ENCODE measurements at places on chromosomes 1 and 21.

GRCh38 chr1:1135339-1136136, 19.6 kb upstream of the C1orf159 start:
- DNase-seq, result no peak

GRCh38 chr1:243950166-243950565, 100.1 kb upstream of the AKT3 start:
- DNase-seq, result no peak

DNA sequence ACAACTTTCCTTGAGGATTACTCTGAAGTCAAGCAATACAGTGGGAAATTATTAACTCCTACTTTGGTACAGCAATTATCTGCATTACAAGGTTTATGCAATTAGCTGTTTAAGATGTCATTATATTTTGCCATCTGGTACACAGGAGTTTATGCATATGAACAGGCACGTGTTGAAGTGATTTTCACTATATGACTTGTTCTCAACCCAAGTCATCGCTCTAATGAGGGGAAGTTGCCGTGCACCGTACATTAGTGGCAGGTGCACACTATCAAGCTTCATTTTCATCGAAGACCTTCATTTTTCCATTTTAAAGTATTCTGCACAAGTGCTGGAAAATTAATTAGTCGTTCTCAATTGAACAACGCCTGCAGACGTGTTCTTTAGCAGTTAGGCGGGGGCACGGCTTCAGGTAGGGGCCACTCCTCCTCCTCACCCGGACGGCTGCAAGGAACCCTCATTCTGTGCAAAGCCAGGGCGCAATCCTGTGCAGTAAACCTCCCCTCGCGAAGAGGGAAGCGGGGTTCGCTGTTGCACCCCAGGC, 39.8 kb upstream of the NFIA start:
- DNase-seq, result no peak

DNA sequence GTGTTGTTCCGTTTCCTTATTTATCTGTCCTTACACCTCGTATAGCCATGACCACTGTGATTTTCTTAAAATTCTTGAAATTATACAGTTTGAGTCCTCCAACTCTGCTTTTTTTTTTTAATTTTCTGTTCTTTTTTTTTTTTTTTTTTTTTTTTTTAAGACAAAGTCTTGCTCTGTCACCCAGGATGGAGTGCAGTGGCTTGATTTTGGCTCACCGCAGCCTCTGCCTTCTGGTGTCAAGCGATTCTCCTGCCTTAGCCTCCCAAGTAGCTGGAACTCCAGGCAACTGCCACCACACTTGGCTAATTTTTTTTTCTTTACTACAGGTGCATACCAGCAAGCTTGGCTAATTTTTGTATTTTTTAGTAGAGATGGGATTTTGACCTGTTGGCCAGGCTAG, 48.9 kb downstream of the DIP2A start:
- DNase-seq, result no peak

DNA sequence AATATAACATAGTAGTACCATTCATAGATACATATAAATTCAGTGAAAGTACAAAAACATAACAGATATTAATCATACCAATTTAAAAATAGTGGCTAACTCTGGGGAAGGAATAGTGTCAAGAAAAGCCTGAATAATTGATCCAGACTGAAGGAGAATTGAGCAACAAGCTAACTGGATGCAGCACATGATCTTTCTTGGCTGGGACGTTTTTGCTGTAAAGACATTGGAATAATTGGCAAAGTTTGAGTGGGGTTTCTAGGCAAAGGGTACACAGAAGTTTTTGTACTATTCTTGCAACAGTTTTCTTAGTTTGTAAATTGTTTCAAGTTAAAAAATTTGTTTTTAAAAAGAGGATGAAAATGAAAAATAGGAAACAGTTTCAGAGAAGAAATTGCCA, 2.6 kb upstream of the SH3GLB1 start:
- no peak for DNase-seq

All from MM.1S (cell line).